ENCODE measurements at places on chromosomes 2 and 18.

- DNase-seq: no peak
These were observed 943.5 kb downstream of the TRIB2 start for GRCh38 chr2:13660231-13660630.

- no peak for DNase-seq
These were observed 183.1 kb downstream of the PID1 start for GRCh38 chr2:229087843-229088516.

- no peak for DNase-seq
These were observed 211.9 kb downstream of the BABAM2 start for GRCh38 chr2:28102455-28102874.

DNA sequence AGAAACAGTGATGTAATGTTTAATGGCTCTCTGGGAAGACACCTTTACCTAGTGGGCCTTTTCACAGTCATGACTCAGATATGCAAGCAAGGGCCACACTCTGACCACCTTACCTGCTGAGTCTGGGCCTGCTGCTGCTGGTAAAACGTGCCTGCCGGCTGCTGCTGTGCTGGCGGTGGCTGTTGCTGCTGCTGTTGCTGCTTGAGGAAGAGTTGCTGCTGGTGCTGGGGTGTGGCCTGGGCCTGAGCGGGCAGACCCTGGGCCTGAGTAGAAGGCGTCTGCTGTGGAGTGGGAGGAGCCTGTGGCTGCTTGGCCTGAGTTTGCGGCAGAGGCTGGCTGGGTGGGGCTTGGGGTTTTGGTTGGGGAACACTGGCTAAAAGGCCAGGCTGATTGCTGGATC lies 81.6 kb upstream of the NFU1 start:
- DNase-seq: no peak

- no peak for DNase-seq
These were observed 67.7 kb downstream of the REL start for GRCh38 chr2:60948926-60949579.

- DNase-seq: peak; percentile 75
These were observed 683 bp upstream of the DNAJC27 start for GRCh38 chr2:24972315-24972961.

- peak; percentile 64 for DNase-seq
These were observed 168.8 kb downstream of the RTP5 start for GRCh38 chr2:242038166-242038927.

GRCh38 chr2:129661935-129662334 lies 317.5 kb upstream of the RAB6C start:
- no peak for DNase-seq

GRCh38 chr2:216553093-216553478 lies 54.4 kb downstream of the RPL37A start:
- no peak for DNase-seq

DNA sequence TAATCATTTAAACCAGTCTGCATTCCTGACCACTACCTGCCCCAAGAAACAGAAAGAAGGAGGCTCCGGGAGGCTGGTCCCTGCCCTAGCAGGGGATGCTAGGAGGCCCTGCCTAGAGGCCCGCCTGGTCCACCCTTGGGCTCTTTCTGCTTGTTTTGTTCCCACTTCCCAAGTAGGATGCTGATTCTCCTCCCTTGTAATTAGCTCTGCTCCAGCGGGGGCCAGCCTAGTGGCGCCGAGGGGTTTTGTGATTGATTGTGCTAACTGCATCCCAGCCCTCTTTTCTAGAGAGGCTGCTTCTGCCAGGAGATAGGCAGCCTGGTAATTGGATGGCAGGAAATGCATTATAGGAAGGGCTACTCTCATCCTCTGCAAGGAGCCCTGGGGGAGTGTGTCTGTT lies 220.0 kb downstream of the LOXHD1 start:
- no peak for DNase-seq
